NCI-H510A (cell line): ENCODE measurements at places on chromosomes 7 and 10.
A peak's percentile ranks its signal among the peaks of the same experiment; 100 is the strongest.

- DNase-seq, result no peak
Observed at GRCh38 chr7:90596671-90597562, 796 bp downstream of the CDK14 start.

- peak; percentile 58 for DNase-seq
Observed at GRCh38 chr10:78924319-78925003, 144.3 kb upstream of the ZMIZ1 start.

GRCh38 chr7:87507446-87507845 is 32.0 kb upstream of the ABCB4 start:
- DNase-seq, result no peak

GRCh38 chr10:71476228-71477011 is 79.7 kb downstream of the CDH23 start:
- no peak for DNase-seq

- DNase-seq, result no peak
Observed at GRCh38 chr7:16465469-16466361, at the start of gene SOSTDC1. Gene SOSTDC1 (minus strand): TSS chr7:16465738. CDS start chr7:16465668, 70 bp downstream.

DNA sequence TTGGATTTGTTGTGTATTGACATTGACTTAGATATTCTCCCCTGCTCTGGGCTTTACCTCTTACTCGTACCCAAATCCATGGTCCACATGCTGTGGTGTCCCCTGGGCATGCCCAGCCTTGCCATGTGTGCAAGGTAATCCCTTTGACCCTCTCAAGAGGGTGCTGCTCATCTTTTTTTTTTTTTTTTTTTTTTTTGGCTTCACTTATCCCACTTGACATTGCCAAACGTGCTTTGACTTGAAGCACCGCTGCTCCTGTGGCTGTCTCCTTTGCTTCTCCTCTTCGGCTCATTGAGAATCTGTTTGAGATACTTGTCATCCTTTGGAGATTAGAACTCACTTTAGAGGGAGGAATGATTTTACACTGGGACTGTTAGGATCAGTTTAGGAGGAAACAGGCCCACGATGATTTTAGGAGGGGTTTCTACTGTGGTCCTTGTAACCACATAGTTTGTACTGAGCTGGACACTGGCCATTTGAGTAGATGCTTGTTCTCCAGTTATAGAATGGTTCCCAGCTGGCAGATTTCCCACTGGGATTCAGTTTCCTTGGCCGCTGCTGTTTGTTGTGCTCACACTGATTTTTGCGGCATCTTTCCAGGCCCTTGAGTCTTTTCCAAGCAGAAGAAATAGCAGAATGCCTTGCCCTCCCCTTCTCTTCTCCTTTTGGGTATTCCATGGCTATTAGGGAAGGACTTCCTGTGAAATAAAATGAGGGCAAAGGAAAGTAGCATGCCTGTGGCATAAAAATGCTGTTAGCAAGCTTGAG is 184.8 kb downstream of the AUTS2 start:
- DNase-seq, result no peak

- no peak for DNase-seq
Observed at GRCh38 chr7:141763797-141764196, at the start of gene TAS2R3. Gene TAS2R3 (plus strand): TSS chr7:141764097. CDS start chr7:141764159, 62 bp downstream.

GRCh38 chr10:83724471-83725241 is 414.7 kb upstream of the GHITM start:
- DNase-seq, result no peak

DNA sequence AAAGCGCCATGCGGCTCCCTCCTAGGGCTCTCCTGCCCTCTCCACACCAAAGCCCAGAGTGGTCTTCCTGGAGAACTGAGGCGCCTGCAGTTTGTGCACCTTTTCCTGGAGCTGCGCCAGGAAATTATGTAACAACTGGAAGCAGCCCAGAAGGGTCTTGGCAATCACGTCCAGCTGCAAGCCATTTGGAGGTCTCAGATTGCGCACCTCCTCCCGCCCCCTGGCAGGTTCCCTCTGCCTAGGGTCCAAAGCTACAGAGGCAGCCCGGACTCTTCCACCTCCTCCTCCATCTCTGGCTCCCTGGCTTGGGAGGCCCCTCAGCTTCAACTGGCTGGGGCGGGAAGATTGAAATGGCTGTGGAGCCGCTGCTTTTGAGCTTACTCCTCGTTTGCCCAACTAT is 34.0 kb upstream of the SFTPD start:
- DNase-seq, result no peak

GRCh38 chr7:101940830-101941229 is 123.4 kb downstream of the CUX1 start:
- no peak for DNase-seq

- no peak for DNase-seq
Observed at GRCh38 chr7:77266291-77266794, 66.7 kb upstream of the FGL2 start.
